ENCODE measurements at places on chromosomes 6 and 20.

- DNase-seq = no peak
Measured at GRCh38 chr6:103356531-103356930, 1503.2 kb downstream of the HACE1 start.

GRCh38 chr20:63680857-63681608 is 15.4 kb upstream of the TNFRSF6B start:
- DNase-seq = no peak

GRCh38 chr6:14350210-14350609 is 232.6 kb downstream of the CD83 start:
- no peak for DNase-seq

DNA sequence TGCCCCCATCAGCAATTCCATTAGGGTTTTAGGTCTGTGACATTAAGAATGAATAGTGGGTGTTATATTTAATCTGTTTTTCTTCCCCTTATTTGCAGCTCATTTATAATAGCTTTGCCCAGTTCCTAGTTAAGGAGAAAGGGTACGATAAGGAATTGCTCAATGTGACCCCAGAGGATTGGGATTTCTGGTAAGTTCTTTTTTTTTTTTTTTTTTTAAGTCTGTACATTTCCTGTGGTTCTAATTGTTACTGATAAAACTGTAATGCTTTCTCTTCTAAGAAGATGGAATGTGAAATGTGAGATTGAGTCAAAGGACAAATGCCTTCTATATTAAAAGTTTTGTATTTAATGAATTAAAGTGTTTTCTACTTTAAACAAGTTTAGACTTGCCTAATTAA is 5.5 kb downstream of the NT5DC1 start:
- no peak for DNase-seq

DNA sequence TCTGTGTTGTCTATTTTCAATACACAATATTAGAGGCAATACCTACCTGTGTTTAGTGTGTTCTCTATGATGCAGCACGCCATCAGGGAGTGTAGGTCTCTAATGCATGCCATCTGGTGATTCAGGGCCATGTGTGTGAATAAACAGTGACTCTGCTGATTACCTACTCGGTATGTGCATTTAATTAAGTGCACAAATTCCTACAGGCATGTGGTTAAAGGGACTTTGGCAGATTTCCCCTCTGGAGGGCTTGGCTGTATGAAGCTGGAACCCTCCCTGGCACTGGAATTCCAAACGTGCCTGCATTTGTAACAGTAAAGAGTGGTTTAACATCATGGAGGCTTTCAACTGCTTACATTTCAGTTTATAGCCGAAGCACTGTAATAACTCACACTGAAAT is 401.5 kb upstream of the SASH1 start:
- no peak for DNase-seq

DNA sequence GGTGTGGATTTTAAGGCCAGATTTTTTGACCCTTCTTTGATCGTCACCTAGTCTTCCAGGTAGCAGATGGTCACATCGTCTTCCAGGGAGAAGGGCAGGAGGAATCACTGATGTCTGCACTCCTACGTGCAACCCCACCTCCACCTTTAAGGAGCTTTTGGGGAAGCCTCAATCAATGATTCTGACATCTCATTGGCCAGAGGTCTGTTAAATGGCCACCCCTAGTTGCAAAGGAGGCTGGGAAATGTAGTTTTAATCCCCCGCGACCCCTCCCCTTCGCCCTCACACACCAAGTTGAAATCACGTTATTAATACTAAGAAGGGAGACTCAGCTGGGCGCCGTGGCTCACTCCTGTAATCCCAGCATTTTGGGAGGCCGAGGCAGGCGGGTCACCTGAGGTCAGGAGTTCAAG is 151.4 kb downstream of the BCAS1 start:
- DNase-seq = no peak

- DNase-seq = no peak
Measured at GRCh38 chr6:37990762-37991525, 171.4 kb downstream of the ZFAND3 start.

DNA sequence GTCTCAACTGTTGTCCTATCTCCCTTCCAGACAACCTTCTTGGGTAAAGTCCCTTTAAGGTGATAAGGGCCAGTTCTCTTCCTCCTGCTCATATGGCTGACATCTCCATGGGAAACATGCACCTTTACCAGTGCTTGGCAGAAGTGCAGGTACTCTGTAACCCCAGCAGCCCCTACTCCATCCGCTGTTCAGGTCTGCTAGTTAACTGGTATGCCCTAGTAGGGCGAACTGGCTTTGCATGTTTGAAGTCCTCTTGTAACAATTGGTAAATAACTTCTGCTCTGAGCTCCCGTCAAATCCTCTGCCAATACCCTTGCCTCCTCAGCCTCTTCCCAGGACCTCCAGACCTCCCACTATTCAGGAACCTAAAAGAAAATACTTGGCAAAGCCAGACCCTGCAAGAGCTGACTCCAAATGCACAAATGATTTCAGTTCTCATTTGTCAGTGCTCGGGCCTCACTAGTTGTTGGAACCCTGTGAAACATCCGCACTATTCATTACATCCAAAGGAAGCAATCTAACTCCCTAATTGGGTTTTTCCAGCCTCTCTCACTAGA is 703.7 kb downstream of the MAFB start:
- no peak for DNase-seq

- no peak for DNase-seq
Measured at GRCh38 chr6:15363523-15364400, 117.9 kb downstream of the JARID2 start.

DNA sequence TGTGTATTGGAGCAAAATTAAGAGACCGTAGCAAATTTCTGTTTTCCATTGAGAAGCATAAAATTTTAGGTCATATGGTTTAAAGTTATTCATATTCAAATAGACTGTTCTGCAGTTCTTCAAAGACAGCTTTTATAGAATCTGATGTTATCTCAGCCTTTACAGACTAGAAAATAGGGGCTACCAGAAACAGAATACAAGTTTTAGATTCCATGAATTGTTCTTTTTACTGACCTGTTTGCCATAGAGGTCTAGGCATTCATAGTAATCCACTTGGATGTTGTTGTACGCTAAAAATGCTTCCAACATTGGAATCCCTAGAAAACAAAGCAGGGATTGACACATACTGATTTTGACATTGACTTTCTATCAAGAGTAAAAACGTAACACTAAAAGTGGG is 47.3 kb upstream of the BTBD3 start:
- DNase-seq = no peak

- DNase-seq = no peak
Measured at GRCh38 chr6:8278562-8278961, 156.8 kb downstream of the SLC35B3 start.

- DNase-seq = no peak
Measured at GRCh38 chr6:28709478-28710349, 184.0 kb downstream of the GPX5 start.

- no peak for DNase-seq
Measured at GRCh38 chr6:166567107-166567506, 19.4 kb downstream of the RAMACL start.

GRCh38 chr6:71045296-71045695 is 88.4 kb upstream of the B3GAT2 start:
- DNase-seq = no peak

Data from stimulated activated CD8-positive, alpha-beta memory T cell treated with anti-CD3 and anti-CD28 coated beads, Interleukin-7, amount 100 ng/mL, for 1 hour (primary cell).